ENCODE measurements at places on chromosomes 3 and 15.

DNA sequence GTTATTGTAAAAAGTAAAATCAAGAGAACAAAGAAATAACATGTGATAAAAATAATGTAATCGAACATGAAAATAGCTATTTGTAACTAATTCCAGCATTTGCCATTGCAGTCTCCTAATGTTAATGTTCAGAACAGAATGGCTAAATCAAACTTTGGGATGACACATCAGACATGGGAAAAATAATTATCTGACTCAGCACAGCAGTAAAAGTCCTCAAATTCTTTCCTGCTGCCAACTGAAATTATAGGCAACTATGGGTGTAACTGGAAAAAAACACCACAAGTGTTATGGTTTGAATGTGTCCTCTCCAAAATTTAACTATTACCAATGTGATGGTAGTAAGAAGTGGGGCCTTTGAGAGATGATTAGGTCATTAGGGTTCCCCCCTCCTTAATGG, 446.7 kb downstream of the C3orf38 start:
- no peak for DNase-seq

DNA sequence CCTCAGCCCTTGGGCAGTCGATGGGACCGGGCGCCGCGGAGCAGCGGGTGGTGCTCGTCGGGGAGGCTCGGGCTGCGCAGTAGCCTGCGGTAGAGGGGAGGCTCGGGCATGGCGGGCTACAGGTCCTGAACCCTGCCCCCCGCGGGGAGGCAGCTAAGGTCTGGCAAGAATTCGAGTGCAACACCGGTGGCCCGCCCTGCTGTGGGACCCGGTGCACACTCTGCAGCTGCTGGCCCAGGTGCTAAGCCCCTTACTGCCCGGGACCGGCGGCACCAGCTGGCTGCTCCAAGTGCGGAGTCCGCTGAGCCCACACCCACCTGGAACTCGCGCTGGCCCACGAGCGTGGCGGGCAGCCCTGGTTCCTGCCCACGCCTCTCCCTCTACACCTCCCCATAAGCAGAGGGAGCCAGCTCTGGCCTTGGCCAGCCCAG, 377.7 kb upstream of the RBMS3 start:
- DNase-seq: no peak

GRCh38 chr3:170296703-170297102, 60.8 kb upstream of the SKIL start:
- no peak for DNase-seq

DNA sequence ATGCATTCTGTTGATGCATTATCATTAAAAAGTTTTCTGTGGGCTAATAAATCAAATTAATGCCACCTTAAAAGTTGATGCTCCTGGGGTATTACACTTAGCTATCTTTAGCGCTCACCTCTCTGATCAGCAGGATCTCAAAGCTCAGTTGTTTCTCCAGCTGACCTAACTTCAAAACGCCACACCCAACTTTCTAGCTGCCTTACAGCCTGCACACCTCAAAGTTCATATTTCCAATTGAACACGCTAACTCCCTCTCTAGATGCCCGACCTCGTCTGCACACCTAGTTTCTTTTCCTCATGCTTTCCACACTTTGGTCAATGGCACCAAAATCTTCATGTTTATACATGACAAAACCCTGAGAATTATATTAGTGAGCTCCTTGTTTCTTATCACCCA, 98.2 kb upstream of the AGTR1 start:
- DNase-seq: no peak

- DNase-seq: peak; percentile 41
Observed at GRCh38 chr3:133464573-133464972, 64.7 kb downstream of the BFSP2 start.

All from SK-MEL-5 (cell line).